ENCODE measurements at places on chromosomes 2 and 18.

DNA sequence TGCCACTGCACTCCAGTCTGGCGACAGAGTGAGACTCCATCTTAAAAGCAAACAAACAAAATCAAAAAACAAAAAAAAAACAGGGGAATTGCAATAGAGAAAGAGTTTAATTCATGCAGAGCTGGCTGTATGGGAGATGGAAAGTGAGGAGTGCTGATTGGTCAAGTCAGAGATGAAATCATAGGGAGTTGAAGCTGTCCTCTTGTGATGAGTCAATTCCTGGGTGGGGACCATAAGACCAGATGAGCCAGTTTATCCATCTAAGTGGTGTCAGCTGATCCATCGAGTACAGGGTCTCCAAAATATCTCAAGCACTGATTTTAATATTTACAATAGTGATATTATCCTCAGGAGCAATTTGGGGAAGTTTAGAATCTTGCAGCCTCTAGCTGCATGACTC lies 45.3 kb downstream of the FRZB start:
- DNase-seq: no peak

DNA sequence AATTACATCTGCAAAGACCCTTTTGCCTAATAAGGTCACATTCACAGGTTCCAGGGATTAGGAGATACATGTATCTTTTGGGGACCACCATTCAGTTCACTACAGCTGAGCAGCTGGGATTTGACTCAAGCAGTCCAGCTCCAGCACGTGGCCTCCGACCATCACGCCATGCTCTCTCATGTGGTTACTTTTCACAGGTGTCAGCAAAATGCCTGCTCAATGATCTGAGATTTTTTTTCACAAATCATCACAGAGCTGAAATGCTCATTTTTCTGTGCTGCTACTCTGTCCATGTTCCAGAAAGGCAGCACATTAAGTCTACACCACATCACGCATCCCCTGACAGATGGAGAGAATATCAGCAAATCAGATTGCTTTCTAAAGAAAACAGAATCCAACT lies 98.5 kb upstream of the RMDN2 start:
- no peak for DNase-seq

DNA sequence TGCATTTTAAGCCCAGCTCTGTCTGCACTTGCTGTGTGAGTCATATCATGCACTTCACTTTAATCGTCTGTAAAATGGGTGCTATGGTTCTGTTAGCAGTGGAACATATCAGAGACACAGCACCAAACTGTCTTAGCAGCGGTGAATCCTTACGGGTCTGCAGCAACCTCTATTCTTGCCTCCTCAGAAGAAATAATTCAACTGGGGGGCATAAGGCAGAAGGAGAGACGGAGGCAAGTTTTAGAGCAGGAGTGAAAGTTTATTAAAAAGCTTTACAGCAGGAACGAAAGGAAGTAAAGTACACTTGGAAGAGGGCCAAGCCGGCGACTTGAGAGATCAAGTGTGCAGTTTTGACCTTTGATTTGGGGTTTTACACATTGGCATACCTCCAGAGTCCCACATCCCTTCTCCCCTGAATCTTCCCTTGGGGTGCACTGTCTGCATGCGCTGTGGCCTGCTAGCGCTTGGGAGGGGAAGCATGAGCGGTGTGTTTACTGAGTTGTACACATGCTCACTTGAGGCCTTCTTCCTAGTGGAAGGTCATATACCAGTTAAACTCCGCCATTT lies 109.8 kb downstream of the DDX1 start:
- DNase-seq: no peak

GRCh38 chr2:167943368-167943767 lies 304.0 kb downstream of the STK39 start:
- DNase-seq: no peak

GRCh38 chr2:159050426-159050825 lies 82.0 kb downstream of the TANC1 start:
- DNase-seq: no peak

DNA sequence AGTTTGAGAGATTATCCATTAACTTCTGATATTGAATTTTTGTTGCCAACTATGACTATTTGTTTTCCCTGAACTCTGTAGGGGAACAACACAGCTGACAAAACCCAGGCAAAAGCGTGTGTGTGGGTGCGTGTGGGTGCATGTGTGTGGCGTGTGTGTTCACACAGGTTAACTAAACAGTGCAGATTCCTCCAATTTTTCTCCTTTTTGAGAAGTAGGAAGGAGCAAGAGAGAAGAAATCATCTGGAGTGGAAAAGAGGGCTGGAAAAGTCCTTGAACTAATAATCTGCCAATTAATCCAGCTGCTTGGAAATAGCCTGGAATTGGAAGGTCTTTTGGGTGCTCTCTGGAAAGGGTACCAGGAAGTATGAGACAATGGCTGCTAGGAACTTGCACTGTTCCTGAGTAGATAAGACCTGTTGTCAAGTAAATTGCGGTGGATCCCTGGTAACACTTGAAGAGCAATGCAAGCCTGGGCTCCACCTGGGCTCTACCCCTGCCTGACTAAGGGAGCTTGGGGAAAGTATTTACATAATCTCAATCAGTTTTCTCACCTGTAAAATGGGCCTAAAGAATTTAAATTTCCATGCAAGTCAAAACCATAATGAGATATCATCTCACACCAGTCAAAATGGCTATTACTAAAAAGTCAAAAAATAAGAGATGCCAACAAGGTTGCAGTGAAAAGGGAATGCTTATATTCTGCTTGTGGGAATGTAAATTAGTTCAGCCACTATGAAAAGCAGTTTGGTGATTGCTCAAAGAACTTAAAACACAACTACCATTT lies 40.5 kb upstream of the IL1R1 start:
- no peak for DNase-seq

DNA sequence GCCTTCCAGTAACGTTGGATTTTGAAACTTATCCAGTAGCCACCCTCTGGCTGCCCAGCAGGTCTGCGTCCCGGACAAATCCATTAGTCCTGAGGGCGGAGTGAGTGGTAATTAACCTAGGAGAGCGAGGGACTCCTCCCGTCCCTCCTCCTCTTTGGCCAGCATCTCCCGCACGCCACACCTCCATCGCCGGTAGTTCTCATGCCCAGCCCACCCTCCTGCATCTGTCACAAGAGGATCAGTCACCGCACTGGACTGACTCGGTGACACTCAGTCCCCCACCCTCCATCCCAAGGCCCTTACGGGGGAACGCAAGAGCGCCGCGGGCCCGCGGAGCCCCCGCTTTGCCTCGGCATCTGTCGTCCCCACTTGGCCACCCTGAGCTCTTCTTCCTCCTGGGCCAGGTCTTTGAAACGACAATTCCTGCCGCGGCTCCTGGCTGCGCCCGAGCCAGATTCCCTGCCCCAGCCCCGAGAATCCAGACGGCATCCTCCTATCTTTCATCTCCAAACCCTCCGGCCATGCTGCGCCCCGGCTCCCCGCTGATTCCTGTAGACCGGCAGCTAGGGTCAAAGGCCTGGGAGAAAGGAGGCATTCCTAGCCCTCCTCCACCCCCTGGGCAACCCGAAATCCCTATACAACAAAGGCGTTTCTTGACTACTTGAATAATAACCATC lies 77.5 kb downstream of the EIF2AK3 start:
- no peak for DNase-seq

DNA sequence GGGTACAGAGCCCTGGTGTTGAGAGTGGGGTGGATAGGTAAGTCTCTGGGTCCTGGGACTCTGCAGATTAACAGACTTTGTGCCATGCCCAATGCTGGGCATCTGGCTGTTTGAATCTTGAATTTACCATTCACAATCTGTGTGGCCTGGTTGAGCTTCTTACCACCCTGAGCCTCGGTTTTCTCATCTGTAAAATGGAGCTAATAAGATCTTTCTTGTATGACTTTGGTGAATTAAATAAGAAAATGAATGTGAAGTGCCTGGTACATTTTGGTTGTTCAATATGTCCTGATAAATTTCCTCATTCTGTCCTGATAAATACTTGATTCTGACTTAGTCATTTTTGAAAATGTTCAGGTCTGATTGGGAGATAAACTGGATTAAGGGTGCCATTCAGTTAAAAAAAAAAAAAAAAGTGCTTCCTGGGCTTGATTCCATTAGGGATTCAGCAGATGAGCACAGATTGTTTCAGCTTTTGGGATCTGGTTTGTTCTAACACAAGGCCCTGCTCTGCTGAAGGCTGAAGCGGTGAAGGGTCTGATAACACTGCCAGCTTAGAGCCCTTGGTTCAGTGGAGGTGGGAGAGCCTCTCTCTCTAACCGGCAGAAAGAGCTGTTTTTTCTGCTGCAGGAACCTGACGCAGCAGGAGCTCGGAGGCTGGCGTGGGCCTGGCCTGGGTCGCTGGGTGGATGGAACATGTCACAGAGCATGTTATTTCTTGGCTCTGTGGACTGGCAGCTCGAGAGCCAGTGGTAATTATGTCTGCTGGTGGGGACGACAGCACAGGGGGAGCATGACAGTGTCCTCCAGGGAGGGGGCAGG lies 84.5 kb upstream of the MCFD2 start:
- DNase-seq: no peak

DNA sequence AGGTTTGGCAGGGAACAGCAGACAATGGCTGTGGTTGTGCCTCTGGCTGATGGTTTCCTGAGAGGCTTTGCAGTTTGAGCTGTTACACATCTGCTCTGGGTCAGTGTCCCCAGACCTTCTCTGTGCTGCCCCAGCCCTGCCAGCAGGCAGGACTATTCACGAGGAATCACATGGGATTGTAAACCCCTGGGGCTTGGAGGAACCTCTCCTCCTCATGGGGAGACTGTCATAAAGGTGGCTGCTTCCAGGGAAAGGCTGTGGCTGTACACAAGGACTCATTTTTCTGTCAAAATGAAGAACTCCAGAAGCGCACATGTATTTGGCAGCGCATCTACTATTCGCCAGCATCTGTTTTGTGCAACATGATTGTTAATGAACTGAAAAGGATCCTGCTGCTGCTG lies 142.6 kb upstream of the CYP1B1 start:
- no peak for DNase-seq

Data from activated T-cell treated with anti-CD3 and anti-CD28 coated beads for 4 hours (primary cell).